ENCODE measurements at places on chromosomes 1 and 21.

DNA sequence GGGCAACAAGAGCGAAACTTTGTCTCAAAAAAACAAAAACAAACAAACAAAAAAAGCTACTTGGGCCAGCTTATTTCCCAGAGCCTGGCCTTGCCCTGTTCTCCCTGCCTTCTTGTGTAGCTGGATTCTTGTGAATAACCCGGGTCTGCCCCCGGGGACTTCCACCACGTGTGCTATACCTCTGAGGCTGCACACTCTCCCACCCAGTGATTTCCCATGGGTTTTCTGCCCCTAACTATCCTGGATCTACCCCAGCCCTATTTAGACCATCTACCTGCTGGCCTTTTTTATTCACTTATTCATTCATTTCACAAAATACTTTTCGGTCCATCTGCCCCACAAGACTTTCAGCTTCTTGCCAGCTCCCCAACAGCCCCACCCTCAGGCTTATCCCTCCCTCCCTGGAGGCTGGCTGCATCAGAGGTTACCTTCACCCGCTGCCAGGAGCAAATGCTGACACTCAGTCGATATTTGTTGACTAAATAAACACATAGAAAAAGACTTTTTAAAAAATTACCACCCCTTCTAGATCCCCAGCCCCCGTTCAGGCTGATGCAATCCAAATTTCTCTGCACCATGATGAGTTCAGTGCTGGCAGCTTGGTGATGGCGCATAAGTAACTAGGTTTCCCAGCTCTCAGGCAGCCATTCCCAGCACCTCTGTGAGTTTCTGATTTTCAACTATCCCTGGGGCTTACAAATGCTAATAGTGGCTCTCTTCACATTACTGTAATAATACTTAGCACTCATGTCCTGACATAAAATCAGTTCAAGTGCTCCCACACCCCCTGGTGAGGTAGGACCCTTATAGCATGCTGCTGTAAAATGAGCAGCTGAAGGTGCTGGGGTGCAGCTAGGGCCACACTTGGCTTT lies 30.7 kb upstream of the TARBP1 start:
- DNase-seq: no peak

DNA sequence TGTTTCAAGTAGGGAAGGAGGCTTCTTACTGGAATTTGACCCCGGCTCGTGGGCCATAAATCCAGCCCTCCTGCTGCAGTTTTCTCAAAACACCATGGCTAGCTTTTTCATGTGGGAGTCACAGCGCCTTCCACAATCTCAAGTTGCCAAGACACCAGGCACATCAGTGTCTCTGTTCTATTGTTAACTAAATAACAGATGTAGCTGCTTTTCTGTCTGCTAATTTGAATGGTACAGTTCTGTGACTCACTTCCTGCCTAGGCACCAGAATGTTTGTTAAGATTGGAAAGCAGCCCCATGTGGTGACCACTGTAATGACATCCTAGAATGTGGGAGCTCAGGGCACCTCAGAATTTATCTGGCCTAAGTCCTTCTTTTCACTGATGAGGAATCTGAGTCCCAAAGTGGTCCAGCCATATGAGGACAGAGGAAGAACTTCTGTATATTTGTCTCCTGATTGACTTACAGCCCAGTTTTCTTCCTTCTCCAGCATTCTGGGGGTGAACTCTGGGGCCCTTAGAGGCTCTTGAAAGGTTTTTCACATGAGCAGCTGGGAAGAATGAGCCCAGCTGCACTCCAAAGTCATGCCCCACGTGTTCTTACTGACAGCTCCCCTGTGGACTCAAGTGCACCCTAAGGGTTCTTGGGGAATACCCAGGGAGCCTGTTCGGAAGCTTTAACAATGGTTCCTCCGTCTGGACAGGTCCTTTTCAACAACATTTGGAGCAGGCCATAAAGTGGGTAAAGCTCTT lies 27.5 kb downstream of the TRIM45 start:
- DNase-seq: peak; percentile 68

GRCh38 chr21:32484706-32485380 lies 72.3 kb downstream of the EVA1C start:
- no peak for DNase-seq

- DNase-seq: no peak
These were observed 48.0 kb downstream of the IL6R start for GRCh38 chr1:154453161-154453560.

- no peak for DNase-seq
These were observed 93.8 kb downstream of the SYT2 start for GRCh38 chr1:202616355-202616915.

- DNase-seq: no peak
These were observed 801 bp upstream of the C2CD4D start for GRCh38 chr1:151840421-151840820.

DNA sequence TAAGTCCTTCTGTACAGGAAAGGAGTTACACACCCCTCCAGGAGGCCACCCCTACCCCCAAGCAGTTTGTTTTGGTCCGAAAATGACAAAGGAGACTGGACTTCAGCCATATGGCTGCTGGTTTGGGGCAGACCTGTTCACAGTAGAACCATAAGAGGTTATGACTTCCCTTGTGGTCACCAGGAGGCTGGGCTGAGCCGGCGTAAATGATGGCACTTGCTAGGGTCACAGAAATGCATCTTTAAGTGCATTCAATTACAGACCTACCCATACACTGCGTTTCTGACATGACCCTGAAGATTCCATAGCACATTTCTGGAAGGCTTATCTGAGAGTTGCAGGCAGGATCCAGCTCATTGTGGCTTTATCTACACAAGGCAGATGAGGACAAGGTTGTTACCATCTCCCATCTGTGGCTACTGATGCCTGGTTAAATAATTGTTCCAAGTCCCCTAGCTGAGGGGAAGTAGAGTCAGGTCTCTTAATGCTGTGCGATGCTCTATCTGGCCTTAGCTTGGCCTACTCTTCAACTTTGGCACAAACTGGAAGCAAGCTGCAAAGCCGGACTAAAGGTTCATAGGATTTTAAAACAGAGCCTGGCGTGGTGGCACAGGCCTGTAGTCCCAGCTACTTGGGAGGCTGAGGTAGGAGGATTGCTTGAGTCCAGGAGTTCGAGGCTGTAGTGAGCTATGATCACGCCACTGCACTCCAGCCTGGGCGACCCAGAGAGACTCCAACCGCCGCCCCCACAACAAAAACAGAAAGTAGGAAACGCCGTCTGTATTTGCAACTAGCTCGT lies 1.7 kb upstream of the TRIM67 start:
- DNase-seq: no peak

- no peak for DNase-seq
These were observed 26.1 kb upstream of the HUNK start for GRCh38 chr21:31846690-31847089.

- no peak for DNase-seq
These were observed 2.8 kb upstream of the BACE2 start for GRCh38 chr21:41164981-41165655.

- no peak for DNase-seq
These were observed 39.0 kb upstream of the MACF1 start for GRCh38 chr1:39165488-39165887.

DNA sequence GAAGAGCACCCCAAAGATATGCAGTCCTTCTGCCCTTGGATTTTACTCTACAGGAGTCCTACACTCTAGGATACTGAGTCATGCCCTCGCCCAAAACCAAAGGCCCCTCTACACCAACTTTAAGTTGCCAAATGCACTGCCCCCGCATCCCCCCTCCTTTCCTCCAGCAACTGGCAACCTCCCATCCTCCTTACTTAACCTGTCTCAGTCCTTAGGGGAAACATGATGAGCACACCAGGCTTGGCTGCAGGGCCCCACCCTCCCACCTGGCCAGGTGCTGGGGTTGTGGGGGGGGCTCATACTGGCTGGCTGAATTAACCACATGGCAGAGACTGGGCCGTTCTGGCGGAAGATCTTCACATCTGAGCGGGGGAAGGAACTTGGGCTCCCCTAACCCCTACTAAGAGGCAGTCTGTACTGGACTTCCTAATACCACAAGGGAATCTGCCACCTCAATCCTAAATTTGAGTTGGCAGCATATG lies 1.2 kb downstream of the HDGF start:
- no peak for DNase-seq

DNA sequence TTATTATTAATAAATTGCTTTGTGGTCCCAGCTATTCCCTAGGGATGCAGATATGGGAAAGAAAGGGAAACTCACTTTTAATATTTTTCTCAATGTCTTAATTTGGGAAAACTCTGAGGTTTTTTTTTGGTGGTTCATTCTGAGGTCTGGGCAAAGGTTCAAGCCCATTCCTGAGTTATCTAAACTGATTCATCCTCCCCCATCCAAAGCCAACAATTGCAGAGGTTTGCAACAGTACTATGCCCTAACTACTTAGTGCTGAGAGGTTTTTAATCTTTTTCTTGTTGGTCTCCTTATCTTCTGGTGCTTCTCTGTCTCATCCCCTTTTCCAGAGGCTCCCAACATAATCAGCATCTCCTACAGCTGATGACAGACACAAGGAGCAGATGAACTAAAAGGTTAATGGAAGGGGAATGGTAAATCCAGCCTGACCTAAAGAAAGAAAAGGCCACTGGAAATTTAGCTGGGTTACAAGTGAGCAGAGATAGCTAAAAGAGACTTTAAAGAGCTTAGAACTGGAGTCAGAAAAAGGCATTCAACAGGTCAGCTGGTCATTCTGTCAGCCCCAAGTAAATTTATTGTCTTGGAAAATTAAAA lies 390.4 kb downstream of the TGFB2 start:
- no peak for DNase-seq

GRCh38 chr1:177170756-177171535 lies at the start of gene BRINP2:
Gene BRINP2 (plus strand): TSS chr1:177170958. CDS start chr1:177229877, 58,919 bp downstream.
- DNase-seq: peak; percentile 49

DNA sequence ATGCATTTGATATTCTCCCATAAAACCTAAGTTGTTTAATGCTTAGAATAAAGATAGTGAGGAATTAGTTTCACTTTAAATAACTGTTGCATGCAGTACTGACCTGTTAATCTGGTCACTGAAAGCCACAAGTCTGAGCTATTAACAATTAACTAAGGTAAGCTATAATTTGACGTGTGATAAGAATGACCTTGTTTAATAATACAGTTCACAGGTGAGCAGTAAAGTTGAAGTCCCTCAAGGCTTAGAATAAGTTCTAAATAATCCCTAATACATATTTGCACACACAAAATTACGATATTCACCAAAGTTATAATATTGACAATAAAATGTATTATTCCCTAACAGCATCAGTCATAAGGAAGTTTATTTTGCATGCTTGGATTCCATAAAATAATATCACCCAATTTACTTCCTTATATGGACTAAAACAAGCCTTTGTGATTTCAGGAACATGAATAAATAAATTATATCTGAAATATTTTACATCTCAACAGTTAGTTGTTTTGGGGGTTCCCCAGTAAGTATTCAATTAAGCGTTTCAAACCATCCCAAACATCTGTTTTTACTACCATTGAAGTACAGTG lies 70.6 kb upstream of the CHRM3 start:
- no peak for DNase-seq

DNA sequence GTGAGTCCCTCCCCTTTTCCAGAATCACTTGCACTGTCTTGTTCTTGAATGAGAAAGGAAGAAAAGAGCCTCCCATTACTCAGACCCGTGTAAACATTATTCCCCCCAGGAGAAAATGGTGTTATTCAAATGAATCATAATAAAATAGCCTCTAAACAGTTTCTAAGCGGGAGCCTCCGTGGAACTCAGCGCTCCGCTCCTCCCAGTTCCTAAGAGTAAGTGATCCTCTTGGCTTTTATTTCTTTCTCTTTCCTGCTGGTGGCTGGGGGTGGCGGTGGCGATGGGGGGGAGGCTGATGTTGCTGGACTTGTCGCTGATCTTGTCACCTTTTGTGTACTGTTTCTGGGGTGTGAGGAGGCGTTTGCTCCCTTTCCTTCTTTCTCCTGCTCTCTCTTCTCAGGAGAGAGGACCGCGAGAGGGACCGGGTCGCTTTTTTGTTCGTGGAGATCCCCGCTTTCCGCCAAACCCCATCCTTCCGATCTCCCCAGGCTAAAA lies 781 bp downstream of the PROX1 start:
- peak; percentile 73 for DNase-seq

DNA sequence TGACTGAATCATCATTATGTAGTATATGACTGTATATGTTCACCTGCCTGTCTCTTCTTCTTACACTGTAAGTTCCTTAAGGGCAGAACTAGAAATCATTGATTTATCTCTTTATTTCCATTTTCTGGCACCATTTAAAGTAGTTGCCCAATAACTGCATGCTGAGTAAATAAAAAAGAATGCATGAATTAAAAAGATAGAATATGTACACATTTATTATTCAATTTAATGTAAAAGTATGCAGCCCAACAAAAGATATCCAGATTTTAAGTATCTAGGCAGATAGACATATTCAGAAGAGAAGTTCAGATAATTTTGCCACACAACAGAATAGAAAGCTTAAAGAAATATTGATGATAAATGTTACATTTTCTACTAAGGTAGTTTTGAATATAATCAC lies 1244.6 kb upstream of the ADGRL4 start:
- no peak for DNase-seq

DNA sequence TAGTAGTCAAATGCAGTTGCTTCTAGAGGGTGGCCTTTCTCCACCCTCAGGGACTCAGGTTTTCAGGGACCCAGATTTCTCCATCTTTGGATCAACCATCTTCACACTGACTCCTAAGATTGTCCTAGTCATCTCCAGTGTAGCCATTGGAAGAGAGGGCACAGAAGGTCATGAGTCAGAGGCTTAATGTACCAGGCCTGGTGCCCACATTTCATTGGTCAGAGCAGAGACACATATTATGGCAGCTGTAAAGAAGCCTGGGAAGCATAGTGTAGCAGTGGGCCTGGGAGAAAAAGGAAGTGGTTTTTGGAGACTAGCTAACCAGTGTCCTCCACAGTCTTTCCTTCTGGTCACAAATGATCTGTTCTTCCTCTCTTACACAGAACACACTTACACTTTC lies 122.5 kb downstream of the GIPC2 start:
- DNase-seq: no peak

- DNase-seq: no peak
These were observed 23.8 kb upstream of the PAXBP1 start for GRCh38 chr21:32795376-32795775.

- DNase-seq: no peak
These were observed 179.9 kb downstream of the HMCN1 start for GRCh38 chr1:185914089-185914488.

DNA sequence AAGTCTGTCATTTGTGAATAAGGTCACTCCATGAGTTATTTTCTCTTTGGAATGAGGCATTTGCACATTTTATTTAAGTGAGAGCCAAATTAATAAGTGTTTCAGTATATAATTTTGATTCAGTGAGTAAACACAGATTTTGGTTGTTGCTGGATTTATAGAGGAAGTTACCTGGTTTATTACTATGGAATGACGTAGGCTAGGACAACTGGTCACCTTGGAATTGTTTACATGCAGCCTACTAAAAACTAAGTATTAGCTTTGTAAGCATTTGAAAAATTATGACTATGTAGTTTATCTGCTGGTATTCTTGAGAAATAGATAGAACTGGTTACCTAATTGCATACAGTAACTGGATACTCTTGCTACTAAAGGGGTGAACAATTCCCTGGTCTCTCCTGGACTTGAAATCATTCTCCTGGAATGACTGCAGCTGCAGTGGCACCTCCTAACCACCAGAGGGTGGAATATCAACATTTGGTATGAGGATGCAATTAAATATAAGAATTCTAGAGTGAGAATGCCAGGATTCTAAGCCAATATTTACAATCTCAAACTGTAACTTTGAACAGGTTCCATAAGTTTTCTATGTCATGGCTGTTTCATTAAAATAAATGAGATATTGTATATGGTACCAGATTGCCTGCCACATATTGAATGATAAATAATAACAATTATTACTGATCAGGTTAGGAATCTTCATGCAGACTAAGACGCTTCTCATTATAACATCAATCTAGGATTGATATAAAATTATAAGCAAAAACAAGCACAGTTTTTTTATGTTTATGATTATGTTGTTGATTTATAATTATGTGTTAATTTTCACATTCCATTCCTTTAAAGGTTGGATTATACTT lies 3.5 kb upstream of the KRTAP27-1 start:
- DNase-seq: peak; percentile 33
